IPS-NIHi11 (cell line): ENCODE measurements at places on chromosomes 1 and 21.

DNA sequence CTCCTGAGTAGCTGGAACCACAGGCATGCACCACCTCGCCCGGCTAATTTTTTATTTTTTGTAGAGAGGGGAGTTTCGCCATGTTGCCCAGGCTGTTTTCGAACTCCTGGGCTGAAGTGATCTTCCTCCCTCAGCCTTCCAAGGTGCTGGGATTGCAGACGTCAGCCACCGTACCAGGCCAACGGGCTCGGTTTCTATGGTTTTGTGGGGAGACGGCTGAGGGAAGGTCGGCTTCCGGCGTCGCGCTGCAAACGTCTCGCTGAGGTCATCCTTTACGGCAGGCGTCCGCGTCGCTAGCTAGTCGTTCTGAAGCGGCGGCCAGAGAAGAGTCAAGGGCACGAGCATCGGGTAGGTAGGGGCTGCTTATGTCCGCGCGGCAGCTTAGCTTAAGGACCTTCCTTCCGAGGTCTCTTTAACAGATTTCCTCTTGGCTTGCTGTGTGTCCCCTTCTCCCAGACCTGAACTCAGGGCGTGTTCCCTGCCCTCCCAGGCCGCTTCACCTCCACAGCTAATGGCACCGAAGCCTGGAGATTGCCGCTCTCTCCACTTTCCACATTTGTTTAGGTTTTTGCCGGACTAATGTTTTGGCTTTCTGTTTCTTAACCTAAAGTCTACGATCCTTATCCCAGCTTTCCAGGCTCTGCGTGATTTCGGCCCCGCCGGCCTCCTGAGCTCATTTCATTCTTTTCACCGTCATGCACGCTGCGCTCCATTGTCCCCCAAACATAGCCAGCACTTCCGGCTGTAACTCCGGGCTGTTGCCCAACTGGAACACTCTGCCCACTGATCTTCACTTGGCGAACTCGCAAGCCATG is at the start of gene NDUFS5:
Gene NDUFS5 (plus strand): TSS at position 300 of the 815 bp plus-strand sequence. CDS start 2,375 bp downstream, outside the sequence.
- peak; percentile 82 for DNase-seq

DNA sequence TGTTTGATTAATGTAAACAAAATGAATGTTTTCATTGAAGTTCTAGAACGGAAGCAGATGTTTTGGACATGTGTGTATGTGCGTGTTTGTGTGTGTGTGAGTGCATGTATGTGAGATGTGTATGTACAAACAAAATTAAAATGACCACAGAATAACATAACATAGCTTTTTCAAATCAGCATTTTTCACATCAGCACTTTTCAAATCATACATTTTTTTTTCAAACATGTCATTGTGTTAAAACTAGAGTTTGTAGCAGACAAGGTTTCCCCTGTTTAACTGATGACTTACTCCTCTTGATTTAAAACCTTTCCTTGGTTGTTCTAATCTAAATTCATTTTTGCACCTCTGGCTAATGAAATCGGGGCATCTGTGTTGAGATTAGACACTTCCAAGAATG is 35.6 kb upstream of the ZNHIT6 start:
- DNase-seq, result no peak

DNA sequence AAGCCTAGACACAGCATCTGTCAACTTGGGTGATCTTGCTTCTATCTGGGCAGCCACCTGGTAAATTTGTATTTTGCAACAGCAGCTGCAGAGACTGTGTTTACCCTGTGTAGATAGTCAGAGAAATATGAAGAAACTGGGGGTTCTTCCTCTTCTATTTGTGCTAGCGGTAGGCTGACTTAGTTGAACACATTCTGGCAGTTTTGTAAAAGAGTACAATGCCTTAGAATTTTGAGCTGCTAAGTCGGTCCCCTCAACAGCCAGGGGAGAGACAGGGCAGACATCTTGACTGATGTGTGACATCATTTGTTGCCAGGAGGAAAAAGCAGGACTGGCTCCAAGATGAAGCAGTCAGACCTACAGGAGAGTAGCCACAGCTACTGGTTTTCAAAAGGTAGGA is 53.7 kb downstream of the KCNJ6 start:
- peak; percentile 73 for DNase-seq

GRCh38 chr1:156860113-156860627 is 495 bp upstream of the NTRK1 start:
- peak; percentile 83 for DNase-seq

DNA sequence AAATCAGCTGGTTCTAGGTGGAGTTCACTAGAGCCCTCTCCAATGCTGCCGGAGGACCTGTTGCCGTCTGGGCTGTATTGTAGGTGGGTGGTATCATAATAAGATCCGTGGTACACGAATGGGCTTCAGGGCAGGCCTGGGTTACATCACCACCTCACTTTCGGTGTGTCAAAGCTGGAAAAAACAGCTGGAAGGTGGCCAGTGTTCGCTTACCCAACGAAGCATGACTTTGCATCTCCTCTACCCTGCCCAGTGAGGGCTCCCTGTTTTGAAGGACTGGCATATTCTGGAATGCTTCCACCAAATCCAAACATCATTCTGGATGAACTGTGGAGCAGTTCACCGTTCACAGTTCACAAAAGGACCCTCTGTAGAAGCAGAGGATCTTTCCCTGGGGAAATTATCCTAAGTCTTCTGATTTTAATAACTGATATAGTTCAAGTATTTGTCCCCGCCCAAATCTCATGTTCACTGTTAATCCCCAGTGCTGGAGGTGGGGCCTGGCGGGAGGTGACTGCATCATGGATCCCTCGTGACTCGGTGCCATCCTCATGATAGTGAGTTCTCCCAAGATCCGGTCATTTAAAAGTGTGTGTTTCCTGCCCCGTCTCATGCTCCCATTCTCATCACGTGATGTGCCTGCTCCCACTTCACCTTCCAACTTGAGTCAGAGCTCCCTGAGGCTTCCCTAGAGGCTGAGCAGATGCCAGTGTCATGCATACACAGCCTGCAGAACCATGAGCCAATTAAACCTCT is 429.0 kb downstream of the KIF26B start:
- DNase-seq, result no peak

DNA sequence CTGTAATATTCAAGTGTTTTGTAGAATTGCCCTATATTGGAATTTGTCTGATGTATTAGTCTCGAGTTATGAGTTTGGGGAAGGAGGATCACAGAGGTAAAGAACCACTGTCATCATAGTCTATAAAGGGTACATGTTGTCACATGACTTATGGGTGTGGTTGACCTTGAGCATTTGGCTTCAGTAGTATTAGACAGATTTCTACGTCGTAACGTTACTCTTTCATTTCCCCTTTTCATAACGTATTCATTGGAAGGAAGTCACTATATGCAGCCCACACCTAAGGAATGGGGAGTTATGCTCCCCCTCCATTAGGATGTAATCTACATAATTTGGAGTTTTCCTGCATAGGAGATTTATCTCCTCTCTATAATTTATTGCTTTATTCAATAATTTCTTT is 110.1 kb upstream of the VAV3 start:
- no peak for DNase-seq

DNA sequence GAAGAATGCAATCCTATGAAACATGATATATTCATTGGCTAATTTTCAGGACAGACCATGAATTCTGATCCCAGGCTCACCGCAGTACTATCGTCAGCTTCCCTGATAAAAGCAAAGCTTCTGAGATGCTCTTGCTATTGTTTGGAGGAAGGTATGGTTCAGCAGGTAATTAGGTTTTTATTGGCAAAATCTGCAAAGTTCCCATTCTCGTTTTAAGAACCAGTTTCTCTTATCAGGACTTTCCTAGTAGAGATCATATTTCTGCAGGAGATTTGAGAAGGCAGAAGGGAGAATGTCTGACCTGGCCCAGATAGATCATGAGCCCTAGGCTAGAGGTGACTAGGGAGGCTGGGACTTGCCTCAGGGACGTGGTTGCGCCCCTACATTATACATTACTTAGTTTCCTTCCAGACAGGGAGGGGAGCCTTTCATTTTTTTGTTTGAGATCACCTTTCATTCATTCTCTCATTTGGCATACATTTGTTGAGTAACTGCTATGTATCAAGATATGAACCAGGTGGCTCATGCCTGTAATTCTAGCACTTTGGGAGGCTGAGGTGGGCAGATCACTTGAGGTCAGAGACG is 108.8 kb downstream of the NRIP1 start:
- no peak for DNase-seq

GRCh38 chr1:198162091-198162767 is 5.4 kb downstream of the NEK7 start:
- DNase-seq, result no peak

- no peak for DNase-seq
Measured at GRCh38 chr1:86322241-86322640, 73.9 kb downstream of the ODF2L start.

- no peak for DNase-seq
Measured at GRCh38 chr1:51729824-51730301, 113.0 kb downstream of the OSBPL9 start.

GRCh38 chr1:201538612-201539551 is at the start of gene NAV1:
NAV1 (plus strand) TSS chr1:201539127; CDS start chr1:201622885, 83,758 bp downstream.
- DNase-seq, result peak; percentile 74

GRCh38 chr1:84674705-84675104 is 15.6 kb downstream of the SSX2IP start:
- no peak for DNase-seq

DNA sequence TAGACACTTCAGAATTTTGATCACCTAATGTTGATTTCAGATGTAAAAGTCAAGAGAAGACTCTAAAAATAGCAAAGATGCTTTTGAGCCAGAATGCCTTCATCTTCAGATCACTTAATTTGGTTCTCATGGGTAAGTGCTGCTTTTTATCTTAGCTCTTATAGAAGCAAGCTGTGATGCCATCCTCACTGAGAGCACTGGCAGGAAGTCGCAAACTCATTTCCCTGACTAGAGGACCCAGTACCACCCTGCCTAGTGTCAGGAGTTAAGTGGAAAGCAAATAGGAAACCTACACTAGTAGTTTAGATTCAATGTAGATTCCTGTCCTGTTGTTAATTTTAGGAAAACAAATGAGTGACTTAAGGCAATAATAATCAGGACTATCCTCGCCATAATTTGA is 12.1 kb downstream of the IFNAR2 start:
- DNase-seq, result no peak

DNA sequence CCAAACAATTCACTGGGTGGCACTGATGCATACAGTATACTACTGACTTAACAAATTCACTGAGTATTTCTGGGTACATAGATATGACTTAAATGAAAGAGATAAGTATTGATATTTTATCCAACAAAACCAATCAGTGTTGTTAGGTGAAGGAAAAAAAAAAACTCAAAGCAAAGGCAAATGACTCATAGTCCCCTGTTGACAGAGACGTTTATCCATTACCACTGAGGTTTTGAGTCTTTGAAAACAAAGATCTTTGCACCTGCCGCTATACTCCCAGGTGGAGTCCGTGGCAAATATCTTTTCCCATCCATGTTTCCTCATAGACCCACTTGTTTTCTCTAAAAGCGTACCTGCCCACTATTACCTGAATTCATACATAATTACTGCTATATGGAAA is 18.4 kb downstream of the DYNLT5 start:
- DNase-seq, result no peak

- DNase-seq, result no peak
Measured at GRCh38 chr1:159600894-159601293, 13.3 kb downstream of the APCS start.

DNA sequence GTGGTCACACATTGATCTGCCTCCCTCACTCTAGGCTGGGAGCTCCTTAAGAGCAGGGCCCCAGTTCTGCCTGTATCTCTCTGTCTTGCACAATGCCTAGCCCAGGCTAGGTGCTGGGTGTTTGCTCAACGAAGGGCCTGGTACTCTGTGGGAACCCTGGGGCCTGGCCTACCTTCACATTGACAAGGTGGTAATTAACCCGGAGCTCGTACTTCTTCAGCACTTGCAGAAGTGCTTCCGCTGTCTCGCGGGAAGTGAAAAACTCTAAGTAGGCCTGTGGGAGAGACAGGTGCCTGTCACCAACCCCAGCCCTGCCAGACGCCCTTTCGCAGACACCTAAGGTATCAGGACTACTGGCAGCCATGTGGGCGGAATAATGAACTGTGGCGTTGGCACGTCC is 13.7 kb downstream of the MTHFR start:
- no peak for DNase-seq
